Activated CD8-positive, alpha-beta memory T cell treated with anti-CD3 and anti-CD28 coated beads, Interleukin-2, amount 50 U/mL, for 48 hours (primary cell): ENCODE measurements at places on chromosomes 2 and 18.

- DNase-seq = no peak
These were observed 27.4 kb upstream of the SLC3A1 start for GRCh38 chr2:44247924-44248323.

- no peak for DNase-seq
These were observed 841.0 kb upstream of the ID2 start for GRCh38 chr2:7840651-7841380.

DNA sequence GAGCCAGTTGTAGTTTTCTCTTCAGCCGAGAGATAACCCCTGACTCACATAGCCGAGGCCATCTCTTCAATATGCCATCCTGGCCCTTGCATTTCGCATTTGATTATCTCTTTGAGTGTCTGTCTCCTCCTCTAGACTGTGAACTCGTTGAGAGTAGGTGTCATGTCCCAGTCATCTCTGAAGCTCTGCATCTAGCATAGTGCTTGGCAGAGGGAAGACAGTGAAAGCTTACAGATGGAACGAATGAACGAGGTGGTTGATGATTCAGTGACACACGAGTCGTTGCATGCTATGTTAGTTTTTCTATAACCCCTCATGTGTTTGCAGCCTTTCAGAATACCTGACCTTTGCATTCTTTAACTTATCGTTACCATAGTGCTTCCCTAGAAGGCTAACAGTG lies 59.9 kb upstream of the CYRIA start:
- no peak for DNase-seq

- DNase-seq = no peak
These were observed 122.3 kb downstream of the HNMT start for GRCh38 chr2:138086576-138086975.

GRCh38 chr2:238883421-238883901 lies 35.6 kb downstream of the TWIST2 start:
- no peak for DNase-seq

- no peak for DNase-seq
These were observed 312.9 kb upstream of the CDH19 start for GRCh38 chr18:66916834-66917233.

- no peak for DNase-seq
These were observed 38.8 kb downstream of the CTIF start for GRCh38 chr18:48577478-48578190.

DNA sequence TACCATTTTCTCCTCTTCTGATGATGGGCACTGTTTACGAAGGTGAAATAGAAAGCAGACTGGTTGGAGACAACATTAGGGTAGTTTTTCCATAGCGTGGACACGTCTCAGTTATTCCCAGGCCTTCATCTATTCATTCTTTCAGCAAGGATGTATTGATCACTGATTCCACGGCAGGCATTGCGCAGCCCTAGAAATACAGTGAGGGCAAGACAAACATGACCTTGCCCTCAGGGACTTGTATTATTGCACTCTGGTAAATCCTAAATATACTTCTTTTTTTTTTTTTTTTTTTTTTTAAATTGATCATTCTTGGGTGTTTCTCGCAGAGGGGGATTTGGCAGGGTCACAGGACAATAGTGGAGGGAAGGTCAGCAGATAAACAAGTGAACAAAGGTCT lies 167.3 kb upstream of the SPRED2 start:
- DNase-seq = no peak

DNA sequence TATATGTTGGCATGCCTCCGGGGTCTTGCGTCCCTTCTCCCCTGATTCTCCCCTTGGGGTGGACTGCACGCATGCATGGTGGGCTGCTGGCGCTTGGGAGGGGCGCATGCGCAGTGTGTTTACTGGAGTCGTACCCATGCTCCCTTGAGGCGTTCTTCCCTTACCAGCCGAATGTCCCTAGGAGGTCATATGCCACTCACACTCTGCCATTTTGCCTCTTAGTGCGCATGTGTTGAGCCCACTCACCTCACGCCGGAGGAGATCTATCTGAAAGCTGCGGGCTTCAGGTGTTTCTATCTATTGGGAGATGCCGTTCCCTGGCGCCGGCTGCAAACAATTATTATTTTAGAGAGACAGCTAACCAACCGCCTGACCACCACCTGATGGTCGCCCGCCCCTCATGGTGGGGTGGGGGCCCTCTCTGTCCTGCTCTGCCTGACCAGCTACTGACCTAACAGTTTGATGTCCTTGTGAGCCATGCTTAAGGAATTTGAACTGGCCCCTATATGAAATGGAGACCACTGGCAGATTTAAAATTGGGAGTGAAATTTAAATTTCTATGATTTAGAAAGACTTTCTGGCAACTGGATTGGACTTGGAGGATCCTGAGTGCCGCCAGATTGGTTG lies 179.6 kb downstream of the RNF144A start:
- DNase-seq = no peak

GRCh38 chr18:36608107-36608506 lies 220.7 kb downstream of the TPGS2 start:
- no peak for DNase-seq

- DNase-seq = no peak
These were observed 142.2 kb downstream of the BCL11A start for GRCh38 chr2:60411295-60411694.

DNA sequence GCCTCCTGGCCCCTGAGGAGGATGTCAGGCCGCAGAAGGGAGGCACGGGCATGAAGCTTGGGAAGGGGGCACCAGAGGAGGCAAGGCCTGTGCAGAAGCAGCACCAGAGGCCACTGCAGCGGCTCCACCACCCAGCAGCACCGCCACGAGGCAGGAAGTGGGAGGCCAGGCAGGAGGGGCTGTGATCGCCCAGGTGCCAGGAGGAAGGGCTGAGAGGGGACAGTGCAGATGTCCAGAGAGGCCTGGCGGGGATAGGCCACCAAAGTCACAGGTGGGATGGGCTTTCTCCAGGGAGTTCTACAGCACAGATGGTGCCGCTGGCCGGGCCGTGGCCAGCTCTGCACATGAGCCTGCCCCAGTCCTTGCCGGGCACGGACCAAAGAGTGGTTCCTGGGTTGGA lies 6.0 kb upstream of the ALPI start:
- DNase-seq = no peak

DNA sequence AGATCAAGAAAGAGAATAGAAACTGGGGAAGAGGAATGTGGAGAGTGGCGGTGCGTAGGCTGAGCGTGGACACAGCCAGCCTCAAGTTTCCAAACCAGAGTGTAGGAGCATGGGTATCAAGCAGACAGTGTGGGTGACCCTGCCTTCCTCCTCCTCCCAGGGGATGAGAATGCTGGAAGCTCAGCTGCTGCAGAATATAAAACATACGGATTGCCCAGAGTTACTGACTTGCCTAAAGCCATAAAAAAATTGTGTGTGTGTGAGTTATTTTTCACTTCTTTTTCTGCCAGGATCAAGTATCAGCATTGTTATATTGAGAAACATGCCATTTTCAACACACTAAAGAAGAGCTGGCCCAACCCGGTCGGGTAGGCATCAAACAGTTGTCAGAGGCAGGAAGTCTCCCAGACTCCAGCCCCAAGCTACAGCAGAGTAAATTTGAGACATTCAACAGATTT lies 333.3 kb upstream of the ACVR2A start:
- no peak for DNase-seq

DNA sequence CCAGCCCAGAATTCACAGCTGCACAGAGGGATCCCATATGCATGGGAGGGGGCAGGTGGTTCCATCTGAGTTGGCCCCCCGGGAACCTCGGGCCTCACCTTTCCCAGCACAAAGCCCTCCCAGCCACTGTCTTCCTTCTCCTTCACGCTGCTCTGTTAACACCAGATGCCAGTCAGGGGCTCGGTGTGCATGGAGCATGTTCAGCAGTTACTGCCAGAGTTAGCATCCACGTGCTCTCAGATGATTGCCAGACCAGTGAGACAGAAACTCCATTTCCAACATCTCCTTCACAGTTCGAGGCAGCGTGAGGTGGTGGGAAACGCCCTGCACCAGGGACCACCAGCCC lies 101.0 kb downstream of the PTGR3 start:
- peak; percentile 25 for DNase-seq

- no peak for DNase-seq
These were observed 15.8 kb upstream of the AAK1 start for GRCh38 chr2:69659349-69659748.

GRCh38 chr18:3526421-3527354 lies 76.7 kb downstream of the TGIF1 start:
- no peak for DNase-seq

- peak; percentile 57 for DNase-seq
These were observed 33.8 kb upstream of the DNMT3A start for GRCh38 chr2:25375371-25375988.

DNA sequence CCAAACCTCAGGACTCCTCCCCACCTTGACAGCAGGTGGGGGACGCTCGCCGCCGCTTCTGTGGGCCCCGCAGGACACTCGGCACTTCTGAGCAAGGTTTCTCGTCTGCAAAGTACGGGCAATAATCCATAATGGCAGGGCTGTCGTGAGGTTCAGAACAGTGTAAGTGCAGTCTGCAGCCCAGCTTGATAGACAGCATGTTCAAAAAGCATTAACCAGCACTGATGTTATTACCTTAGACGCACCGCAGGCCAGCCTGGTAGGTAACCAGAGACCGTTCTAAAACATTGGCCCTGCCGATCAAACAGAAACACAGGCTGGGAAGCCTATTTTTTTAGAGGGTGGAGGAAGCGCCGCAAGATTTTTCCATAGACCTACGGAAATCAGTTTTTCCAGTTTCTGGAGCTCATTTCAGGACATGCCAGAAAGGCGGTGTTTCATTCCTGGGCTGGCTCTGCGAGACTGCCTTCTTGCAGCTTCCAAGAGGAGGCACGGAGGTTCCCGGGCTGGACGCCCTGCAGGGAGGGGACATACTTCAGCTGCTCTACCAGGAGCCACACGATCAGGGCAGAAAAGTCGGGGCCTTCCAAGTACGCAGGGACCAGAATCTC lies 148.7 kb downstream of the TPO start:
- no peak for DNase-seq

DNA sequence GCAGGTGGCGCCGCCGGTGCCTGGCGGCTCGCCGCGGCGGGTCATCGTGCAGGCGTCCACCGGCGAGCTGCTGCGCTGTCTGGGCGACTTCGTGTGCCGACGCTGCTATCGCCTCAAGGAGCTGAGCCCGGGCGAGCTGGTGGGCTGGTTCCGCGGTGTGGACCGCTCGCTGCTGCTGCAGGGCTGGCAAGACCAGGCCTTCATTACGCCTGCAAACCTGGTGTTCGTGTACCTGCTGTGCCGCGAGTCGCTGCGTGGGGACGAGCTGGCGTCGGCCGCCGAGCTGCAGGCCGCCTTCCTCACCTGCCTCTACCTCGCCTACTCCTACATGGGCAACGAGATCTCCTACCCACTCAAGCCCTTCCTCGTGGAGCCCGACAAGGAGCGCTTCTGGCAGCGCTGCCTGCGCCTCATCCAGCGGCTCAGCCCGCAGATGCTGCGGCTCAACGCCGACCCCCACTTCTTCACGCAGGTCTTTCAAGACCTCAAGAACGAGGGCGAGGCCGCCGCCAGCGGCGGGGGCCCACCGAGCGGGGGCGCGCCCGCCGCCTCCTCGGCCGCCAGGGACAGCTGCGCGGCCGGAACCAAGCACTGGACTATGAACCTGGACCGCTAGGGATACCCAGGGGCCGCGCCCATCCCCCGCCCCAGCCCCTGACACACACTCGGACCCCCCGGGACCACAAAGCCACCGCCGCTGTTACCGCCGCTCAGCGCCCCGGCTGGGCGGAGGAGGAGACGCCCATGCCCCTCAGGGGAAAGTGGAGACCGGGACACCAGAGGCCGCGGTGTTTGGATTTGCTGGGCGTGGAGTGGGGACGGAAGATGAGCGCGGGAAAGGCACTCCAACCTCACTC lies 1.1 kb downstream of the CDK5R2 start:
- DNase-seq = no peak

GRCh38 chr18:74140582-74140981 lies 7.1 kb downstream of the FBXO15 start:
- DNase-seq = no peak

GRCh38 chr2:28972778-28973335 lies 8.2 kb upstream of the TOGARAM2 start:
- DNase-seq = no peak

DNA sequence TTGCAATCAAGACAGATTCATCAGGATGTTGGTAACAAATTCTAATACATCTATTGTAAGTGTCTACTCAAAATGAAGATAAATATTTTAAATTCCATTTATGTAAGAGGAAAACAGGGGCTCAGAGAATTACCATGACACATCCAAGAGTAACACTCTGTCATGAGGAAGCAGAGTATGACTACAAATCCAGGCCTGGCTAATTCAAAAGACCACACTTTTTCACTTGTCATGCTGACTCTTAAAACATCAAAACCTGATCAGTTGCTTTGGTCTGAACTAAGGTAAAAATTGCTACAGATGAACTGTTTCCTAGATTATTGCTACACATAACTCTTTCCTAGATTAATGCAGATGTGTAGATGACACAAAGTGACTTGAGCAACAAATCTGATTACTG lies 880.6 kb downstream of the TSN start:
- DNase-seq = no peak

DNA sequence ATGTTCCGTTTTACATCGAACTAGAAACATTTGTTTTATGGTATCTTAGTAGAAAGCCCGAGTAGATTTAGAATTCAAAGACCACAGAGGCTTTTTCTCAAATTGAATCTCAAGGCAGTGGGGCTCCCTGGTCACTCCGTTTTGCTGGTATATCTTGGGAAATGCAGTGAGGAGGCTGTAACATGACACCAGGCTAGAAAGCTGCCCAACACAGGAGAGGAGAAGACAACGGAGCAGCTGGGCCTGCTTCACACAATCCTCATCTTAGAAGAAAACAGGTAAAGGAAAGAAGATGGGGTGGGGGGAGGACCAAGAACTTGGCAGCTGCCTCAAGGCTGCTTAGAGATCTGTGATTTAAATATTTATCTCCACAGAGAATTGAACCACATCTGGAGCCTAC lies 38.3 kb upstream of the EPB41L3 start:
- no peak for DNase-seq

GRCh38 chr18:43855376-43855775 lies 578.1 kb upstream of the SYT4 start:
- DNase-seq = no peak

DNA sequence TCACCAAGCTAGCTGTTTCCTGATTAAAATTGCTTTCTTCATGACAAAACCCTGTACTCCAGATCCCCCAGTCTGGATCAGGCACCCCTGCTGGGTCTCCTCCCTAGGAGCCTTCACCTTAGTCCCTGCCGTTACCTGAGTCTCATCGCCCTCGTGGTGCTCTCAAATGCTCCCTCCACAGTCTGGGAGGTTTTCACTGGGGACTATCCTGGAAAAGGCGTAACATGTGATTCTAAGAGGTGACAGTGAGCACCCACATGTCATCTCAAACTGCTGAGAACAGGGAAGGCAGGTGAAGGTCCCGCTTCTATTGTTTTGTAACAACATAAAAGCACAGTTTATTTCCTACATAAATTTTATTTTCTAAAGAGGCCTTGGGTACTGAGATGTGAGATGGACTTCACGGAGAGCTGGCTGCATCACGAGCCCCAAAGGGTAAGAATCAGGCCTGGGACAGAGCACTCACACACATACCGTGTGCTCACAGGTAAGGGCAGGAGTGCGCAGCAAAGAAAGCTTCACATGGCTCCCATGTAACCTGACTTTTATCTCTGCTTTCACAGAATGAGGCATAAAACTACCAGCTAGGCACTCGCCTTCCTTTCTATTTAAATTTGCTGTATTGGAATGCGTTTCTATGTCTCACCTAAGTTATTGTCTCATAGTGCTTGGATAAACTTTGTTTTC lies 531.5 kb downstream of the RNF144A start:
- DNase-seq = no peak
